ENCODE measurements at places on chromosomes 12 and 14. TPM values are rescaled to one million over a fixed set of nuclear protein-coding genes. Genes with fewer than 3 reads are reported as not detected.

The TMEM116 gene
- total RNA-seq: 24.6 TPM

The CCDC38 gene
- 0.18 TPM for total RNA-seq

The TAS2R43 gene
- 0.52 TPM for total RNA-seq

The TAS2R20 gene
- total RNA-seq: 1.6 TPM

The LMNTD1 gene
- not detected for total RNA-seq

The TSPAN19 gene
- not detected for total RNA-seq

The KRT79 gene
- total RNA-seq: 0.32 TPM

The GPR132 gene
- 1.9 TPM for total RNA-seq

The PROX2 gene
- 0.08 TPM for total RNA-seq

All from left lung (tissue), 14 donors.